Inflammatory macrophage (primary cell): ENCODE measurements at places on chromosomes 7 and 10.
A peak's percentile ranks its signal among the peaks of the same experiment; 100 is the strongest.

DNA sequence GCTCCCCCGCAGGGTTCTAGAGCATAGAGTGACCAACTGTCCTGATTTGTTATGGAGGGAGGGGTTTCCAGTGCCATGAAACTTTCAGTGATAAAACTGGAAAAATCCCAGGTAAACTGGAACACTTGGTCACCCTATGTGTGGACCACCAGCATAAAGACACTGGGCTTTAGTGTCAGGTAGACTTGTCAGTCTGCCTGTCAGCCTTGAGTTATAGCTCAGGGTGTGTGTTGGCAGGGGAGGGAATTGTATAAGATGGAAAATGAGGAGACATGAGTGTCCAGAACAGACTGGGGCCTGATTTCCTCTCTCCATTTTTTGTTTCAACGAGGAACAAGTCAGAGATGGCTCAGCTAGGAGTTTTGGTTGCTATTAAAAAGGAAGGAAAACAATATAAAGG, 10.2 kb upstream of the EFCAB10 start:
- no peak for DNase-seq

DNA sequence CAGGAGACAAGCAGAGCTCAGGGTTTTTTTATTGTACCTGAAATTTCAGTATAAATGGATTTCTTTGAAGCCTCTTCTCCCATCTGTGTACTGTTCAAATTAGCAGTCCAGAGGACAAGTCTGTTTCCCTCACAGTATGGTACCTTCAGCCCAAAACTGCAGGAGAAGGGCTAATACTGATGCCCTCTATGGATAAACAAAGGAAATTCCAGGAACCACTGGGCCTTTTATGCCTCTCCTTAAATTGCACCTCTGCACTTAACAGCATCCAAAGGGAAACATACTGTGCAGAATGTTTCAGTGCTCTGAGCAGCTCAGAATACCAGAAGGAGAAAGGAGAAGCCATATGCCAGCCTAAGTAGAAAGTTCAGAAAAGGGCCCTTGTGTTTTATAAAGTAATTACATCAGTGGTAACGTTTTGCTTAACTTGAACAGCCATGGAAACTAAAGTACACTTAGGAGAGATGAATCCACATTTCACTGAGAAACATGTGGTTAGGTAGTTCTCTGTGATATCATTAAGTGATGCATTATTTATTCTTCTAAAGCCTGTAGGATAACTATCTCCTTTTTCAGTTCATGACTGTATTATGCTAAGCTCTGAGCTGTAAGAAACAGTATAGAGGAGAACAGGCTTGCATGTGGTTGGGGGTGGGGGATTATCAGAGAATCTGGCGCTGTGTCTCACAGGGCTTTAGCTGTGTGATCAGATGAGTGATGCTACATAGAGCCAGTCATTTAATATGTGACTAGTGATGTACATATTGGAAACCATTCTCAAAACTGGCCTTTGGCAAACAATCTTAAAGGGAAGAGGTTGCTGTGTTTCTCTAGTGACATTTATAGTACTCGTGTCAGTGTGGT, 111.3 kb downstream of the POU6F2 start:
- DNase-seq = no peak

- no peak for DNase-seq
These were observed 25.2 kb upstream of the LSM8 start for GRCh38 chr7:118158766-118159165.

DNA sequence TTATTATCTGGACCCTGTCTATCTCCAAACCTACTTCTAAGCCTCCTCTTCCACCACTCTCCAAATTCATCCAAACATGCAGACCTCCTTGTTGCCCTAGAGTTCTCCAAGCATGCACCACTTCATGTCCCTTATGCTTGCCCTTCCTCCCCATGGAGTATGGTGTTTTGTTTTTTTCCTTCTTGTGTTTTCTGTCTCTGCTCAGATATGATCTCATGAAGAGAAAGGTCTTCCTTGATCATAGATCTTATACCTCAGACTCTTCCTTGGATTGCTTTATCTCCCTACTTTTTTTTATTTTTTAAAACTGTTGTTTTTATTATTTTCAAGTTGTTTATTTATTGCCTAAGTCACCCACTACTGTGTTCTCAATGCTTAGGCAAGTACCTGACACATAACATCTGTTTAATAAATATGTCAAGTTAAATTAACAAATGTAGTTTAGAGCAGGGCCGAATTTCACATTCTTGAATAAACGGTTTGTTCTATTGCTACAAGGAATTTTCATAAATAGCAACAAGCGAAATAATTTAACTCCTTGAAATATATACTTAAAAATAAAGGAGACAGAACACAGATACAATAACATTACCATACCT, 84.5 kb downstream of the HGF start:
- DNase-seq = no peak

DNA sequence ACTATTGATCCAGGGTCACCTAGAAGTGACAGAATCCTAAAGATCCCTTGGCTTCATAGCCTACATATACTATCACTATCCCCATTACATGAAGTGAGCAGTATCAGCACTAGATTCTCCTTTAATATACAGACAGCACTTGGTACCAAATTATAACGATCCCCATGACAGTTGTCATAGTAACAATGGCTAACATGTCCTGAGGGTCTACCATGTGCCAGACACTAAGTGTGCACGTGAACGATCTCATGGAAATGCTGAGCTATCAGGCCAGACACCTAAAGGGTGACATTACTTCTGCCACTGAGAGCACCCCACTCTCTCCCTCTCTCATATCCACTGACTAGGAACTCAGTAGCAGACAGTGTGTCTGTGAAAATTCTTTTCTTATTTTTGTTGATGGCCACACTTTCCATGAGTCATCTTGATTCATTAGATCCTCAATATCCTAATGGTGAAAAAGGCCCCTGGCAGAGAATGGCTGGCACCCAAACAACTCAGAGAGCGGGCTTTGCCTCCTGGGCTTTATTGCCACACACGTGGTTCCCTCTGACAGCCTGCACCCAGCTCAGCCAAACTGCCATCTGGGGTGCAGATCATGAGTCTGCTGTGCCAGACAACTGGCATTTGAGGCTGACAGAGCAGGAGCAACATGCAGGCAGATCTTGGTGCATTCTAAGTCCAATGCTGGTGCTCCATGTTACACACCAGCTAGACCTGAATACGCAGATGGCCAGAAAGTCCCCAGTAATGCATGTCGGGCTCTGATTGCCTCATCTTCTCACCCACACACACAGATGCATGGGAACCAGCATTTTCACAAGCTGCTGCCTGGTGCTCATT, 176.3 kb downstream of the DGKI start:
- peak; percentile 29 for DNase-seq

DNA sequence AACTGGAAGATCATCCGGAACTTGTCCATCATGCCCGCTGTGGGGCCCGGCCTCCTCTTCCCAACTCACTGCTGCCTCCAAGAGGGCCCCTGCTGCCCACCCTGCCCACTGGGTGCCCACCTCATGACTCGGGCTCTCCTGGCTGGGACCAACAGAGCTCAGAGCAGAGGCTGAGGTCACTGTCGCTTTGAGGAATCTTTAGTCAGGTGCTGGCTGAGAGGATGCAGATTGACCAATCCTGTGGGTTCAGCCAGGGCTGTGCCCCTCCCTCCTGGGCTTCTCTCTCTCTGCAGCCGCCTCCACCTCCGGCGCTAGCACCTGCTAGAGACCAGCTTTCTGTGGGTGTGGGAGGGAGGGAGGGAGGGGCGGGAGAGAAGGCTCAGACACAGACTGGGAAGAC, at the start of gene CALHM1:
Gene CALHM1, minus strand, starts transcription at position 181 of the 400 bp plus-strand sequence. Its CDS starts 149 bp downstream, at position 32.
- peak; percentile 48 for DNase-seq

- peak; percentile 8 for DNase-seq
These were observed 10.4 kb upstream of the ZNF485 start for GRCh38 chr10:43595739-43596298.

GRCh38 chr10:4201866-4202825, 417.1 kb upstream of the KLF6 start:
- DNase-seq = no peak

- no peak for DNase-seq
These were observed 6.4 kb downstream of the KNDC1 start for GRCh38 chr10:133166504-133166827.

DNA sequence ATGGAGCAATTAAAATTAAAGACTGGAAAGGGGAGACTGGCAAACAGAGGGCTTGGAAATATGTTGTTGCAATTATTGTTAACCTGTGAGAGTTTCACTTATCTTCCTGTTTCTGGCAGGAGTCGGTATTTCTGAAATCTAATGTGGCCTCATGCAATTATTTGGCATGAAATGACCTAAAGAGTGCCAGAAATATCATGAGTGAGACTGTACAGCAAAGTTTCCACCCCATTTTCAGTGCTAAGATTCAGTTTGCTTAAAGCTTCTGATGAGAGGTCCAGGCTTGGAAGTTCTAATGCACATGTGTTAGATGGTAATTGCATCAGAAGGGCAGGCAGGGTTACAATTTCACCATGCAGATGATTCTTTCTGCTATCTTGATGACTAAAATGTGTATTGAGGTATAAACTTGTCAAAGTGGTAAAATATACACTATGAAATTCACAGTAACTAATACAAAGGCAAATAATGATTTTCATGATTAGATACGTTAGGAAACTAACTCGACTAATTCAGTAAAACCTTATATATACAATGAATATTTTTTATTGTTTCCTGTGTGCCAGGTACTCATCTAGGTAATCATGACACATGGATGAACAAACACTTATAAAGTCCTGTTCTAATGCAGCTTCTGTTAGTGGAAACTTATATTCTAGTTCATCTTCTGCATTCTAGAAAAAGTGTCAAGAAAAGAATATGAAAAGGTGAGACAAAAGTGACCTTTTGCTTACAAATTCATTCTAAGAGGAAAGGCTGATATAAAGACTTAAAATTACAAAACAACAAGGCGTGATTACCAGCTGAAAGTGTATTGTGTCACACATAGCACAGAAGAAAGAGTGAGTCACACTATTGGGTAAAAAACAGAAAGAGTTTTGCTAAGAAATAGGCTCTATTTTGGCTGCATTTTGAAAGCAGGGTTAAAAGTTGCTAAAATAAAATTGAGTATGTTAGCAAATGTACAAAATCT, 533.4 kb upstream of the SEMA3D start:
- peak; percentile 85 for DNase-seq

GRCh38 chr10:23367896-23368595, 23.4 kb upstream of the C10orf67 start:
- DNase-seq = peak; percentile 17

GRCh38 chr7:122652876-122653275, 46.0 kb downstream of the RNF133 start:
- DNase-seq = no peak

GRCh38 chr7:45146531-45147379, 10.8 kb upstream of the RAMP3 start:
- no peak for DNase-seq

GRCh38 chr7:130493275-130493873, 1.5 kb downstream of the MEST start:
- DNase-seq = no peak

DNA sequence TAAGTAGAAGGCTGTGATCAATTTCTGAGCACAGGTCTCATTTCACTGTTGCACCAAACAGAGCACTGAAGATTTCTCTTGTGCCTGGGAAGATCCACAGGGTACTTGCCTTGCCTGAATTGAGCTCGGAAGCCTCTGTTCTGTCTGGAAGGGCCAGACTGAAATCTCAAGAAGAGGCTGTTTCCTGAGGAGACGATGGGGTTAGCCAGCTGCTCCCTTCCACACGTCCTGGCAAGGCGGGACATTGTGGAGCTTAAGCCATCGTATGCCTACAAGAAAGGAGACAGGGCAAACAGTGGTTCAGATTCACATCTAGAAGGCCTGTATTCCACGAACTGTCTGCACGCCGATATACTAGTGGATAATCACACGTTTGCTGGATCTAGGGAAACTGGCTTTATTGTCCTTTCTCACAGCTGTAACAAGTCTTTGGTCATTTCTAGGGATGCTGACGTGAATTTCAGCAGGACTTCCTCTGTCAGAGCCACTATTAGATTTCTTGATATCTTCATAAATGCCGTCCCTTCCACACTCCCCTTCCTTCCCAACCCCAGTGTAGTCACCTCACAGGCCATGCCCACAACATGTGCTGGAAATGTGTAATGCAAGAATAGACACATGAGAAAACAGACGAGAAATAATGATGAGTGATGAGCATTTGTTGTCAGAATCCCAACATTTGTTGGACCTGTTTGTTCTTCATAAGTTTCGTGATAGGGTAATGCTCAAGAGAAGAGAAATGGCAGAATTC, 137.2 kb upstream of the RSU1 start:
- no peak for DNase-seq

DNA sequence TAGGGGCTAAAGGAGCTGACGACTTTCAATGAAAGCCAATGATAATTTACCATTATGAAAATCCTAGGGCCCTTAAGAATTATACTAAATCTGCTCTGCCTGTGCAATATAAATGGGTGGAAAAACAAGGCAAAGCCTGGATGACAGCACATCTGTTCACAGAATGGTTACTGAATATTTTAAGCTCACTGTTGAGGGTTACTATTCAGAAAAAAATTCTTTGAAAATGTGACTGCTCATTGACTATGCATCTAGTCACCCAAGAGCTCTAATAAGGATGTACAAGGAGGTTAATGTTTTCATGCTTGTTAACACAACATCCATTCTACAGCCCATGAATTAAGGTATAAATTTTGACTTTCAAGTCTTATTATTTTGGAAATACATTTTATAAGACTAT, 8.9 kb downstream of the DKK1 start:
- no peak for DNase-seq

- DNase-seq = no peak
These were observed 1.8 kb downstream of the COMMD3 start for GRCh38 chr10:22317771-22318565.

DNA sequence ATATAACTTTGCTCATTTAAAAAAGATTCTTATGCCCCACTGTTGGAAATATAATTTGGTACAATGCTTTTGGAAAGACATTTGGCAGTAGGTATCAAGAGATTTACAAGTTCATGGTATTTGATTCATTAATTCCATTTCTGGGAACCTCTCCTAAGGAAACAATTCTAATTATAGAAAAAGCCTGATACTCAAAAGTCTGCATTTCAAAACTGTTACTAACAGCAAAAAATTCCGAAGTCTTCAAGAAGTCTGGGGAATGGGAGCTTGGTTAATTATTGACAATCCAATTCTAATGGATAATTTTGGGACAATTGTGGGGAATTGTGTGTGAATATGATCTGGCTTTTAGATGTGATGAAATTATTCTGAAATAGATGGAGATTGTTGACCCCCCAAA, 59.6 kb downstream of the HDAC9 start:
- DNase-seq = no peak

GRCh38 chr10:33039181-33039580, 81.2 kb upstream of the ITGB1 start:
- no peak for DNase-seq
